ENCODE measurements at places on chromosomes 6 and 20. TPM values are rescaled to one million over a fixed set of nuclear protein-coding genes. Genes with fewer than 3 reads are reported as not detected.

The LST1 gene
- 2.4 TPM for total RNA-seq

The ARMC2 gene
- 2.0 TPM for total RNA-seq

The RREB1 gene
- 75.8 TPM for total RNA-seq

The DNAH8 gene
- total RNA-seq, result 0.04 TPM

The ASIP gene
- total RNA-seq, result not detected

The BEND6 gene
- total RNA-seq, result 0.16 TPM

The SLC16A10 gene
- total RNA-seq, result 0.24 TPM

The FAM217B gene
- total RNA-seq, result 11.0 TPM

The RPP21 gene
- 46.0 TPM for total RNA-seq

The BMP7 gene
- total RNA-seq, result 34.2 TPM
